ENCODE measurements at places on chromosomes 5 and 9.

GRCh38 chr5:101590384-101590783, 687.3 kb upstream of the ST8SIA4 start:
- DNase-seq, result no peak

DNA sequence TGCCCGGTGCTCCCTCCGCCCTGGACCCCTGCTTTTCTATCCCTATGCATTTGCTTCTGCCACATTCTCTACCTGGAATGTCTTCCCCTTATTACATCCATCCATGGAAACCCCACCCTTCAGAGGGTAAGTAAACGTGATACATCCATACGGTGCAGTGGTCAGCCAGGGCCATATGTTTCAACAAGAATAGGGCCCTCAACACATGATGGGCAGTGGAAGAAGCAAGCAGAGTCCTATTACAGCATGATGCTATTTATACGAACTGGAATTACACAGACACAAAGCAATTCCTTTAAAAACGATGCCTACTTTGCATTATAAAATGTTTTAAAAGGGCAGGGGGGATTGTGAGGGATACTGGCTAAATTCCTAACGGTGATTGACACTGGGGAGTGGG, 38.2 kb upstream of the PTGS1 start:
- no peak for DNase-seq

- no peak for DNase-seq
These were observed 548 bp downstream of the CEP120 start for GRCh38 chr5:123422433-123423277.

GRCh38 chr9:91145496-91145895, 216.2 kb downstream of the AUH start:
- DNase-seq, result no peak

- no peak for DNase-seq
These were observed 81.6 kb downstream of the PTCH1 start for GRCh38 chr9:95435074-95435728.

Data from activated T-helper 9 cell treated with anti-CD3 and anti-CD28 coated beads, Interleukin-2, amount 50 U/mL, for 16 hours (primary cell).